Activated T-helper 17 cell treated with anti-CD3 and anti-CD28 coated beads, Interleukin-2, amount 50 U/mL, for 72 hours (primary cell): ENCODE measurements at places on chromosomes 3 and 15. TPM values are rescaled to one million over a fixed set of nuclear protein-coding genes. Genes with fewer than 3 reads are reported as not detected.

- ATAC-seq: no peak
These were observed 85.9 kb upstream of the ZBTB20 start for GRCh38 chr3:115233021-115233420.

DNA sequence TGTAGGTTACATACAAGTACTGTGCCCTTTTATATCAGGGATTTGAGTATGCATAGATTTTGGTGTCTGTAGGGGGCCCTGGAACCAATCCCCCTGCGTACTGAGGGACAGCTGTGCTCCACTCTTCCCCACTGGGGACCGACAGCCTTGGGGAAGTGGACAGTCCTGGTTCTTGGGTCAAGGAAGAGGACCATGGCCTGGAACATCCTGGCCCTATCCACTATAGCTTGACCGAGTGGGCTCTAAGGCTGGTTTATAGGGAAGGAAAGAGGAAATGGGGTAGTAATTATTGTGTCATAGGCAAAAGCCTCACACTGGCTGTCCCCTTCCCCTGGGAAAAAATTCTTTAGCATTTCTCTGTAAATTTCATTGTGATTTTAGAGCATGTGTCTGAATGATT is 49.5 kb downstream of the CRTC3 start:
- ATAC-seq: no peak

DNA sequence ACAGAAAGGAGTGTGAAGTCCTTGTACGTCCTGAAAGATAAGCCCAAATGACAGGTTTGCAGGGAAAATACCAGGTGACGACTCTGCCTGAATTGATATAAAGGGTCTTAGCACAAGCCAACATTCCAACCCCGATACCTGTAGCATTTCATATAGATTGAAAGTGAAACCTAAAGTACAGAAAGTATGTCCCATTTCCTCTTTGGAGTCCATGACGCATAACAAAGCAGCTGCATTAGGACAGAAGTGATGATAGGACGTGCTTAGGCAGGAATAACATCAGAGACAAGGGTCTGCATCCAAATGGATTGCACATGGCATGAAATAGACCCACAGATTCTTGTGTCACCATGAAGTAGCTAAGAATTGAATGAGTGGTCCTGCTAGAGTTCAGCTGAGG is 187.0 kb upstream of the ROBO1 start:
- ATAC-seq: no peak

GRCh38 chr3:13308380-13308801 is 111.7 kb downstream of the NUP210 start:
- ATAC-seq: no peak

DNA sequence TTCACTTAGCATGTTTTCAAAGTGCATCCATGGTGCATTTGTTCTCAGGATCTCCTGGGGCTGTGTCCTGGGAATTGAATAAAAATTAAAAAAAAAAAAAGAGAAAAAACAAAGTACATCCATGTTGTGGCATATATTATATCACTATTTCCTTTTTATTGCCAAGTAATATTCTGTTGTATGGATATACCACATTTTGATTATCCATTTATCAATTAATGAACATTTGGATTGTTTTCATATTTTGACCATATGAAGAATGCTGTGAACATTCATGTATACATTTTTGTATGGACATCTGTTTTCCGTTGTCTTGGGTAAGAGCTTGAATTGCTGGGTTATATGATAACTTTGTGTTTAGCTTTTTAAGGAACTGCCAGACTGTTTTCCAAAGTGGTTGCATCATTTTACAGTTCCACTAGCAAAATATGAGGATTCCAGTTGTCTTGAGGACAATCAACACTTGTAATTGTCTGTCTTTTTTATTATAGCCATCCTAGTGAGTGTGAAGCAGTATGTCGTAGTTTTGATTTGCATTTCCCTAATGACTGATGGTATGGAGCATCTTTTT is 44.5 kb downstream of the CTDSPL2 start:
- ATAC-seq: no peak

Gene THSD4
- total RNA-seq: not detected
